ENCODE measurements at places on chromosomes 13 and 19. TPM values are rescaled to one million over a fixed set of nuclear protein-coding genes. Genes with fewer than 3 reads are reported as not detected.

DNA sequence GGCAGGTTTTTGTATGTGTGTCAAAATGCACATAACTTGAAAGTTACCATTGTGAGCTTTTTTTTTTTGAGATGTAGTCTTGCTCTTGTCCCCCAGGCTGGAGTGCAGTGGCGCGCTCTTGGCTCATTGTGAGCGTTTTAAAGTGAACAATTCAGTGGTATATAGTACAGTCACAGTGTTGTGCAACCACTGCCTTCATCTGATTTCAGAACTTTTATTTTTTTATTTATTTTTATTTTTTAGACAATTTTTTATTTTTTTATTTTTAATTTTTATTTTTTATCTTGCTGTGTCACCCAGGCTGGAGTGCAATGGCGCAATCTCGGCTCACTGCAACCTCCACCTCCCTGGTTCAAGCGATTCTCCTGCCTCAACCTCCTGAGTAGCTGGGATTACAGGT lies 15.0 kb downstream of the SLC25A42 start:
- no peak for DNase-seq

- no peak for DNase-seq
Measured at GRCh38 chr13:78770601-78771000, 111.6 kb upstream of the OBI1 start.

DNA sequence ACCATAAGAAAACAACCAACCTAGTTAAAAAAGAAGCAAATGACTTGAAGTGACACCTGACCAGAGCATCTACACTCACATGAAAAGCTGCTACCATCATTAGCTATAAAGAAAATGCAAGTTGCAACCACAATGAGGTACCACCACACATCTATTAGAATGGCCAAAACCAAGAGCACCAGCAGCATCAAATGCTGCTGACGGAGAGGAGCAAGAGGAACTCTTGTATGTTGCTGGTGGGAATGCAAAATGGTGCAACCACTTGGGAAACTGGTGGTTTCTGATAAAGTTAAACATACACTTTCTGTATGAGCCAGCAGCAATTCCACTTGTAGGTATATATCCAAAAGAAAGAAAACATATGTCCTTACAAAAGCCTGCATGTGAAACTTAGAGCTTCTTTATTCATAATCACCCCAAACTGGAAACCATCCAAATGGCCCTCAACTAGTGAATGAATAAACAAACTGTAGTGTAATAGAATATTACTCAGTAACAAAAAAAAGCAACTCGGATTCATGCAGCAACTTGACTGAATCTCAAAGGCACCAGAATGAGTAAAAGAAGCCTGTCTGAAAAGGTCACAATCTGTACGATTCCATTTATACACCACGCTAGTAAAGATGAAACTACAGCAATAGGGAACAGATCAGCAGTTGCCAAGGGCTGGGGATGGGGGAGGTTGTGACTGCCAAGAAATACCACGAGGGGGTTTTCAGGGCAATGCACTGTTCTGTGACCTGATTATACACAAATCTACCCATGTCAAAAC lies 60.9 kb upstream of the RANBP3 start:
- no peak for DNase-seq

DNA sequence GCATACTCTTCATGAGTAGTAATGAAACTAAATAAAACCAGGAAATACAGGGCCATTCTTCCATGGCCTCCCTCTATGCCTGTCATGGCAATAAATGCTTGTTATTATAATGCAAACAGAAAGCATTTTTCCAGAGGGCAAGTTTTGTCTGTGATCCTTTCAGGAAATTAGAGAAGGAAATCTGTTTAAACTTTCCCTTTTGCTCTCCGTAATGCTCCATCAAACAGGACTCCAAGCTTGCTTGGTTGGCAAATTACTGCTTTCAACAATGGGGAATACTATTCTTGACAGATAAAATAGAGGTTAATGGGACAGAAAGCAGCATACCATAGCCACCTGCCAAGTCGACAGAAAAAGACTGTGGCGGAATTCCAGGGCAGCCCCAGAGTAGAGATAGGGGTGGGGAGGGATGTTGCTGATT lies 252.5 kb downstream of the LHFPL6 start:
- DNase-seq = no peak

DNA sequence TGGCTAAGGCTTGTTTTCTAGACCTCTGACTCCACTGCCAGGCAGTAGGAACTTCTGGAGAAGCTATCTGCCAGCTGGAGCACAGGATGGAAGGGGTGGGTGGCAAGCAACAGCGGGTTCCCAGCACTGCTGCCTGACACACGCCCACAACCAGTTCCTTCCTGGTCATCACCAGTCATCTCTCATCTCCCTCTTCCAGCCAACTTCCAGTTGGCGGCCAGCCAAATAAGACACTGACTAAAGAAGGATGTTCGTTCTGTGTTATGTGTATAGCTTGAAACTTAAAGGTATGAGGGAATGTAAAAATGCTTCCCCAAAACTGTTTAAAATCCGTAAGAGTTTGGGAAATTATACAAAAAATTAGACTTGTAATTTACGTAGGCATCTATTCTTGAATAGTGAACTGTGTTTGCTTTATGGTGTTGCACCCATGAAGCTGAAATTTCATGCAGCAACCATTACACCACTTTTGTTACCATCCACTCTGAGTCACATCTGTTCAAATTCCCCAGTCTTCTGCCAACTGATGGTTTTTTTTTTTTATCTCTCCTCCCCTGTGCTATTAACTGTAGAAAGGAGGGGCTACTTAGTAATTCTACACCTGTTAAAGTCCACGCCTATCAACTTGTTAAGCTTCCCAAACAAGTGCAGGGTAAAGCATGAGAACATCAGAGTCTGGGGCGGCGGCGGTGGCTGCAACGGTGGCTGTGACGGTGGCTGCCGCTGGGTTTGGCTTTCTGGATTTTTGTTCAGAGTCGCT lies 86.2 kb upstream of the FRY start:
- DNase-seq = peak; percentile 96

DNA sequence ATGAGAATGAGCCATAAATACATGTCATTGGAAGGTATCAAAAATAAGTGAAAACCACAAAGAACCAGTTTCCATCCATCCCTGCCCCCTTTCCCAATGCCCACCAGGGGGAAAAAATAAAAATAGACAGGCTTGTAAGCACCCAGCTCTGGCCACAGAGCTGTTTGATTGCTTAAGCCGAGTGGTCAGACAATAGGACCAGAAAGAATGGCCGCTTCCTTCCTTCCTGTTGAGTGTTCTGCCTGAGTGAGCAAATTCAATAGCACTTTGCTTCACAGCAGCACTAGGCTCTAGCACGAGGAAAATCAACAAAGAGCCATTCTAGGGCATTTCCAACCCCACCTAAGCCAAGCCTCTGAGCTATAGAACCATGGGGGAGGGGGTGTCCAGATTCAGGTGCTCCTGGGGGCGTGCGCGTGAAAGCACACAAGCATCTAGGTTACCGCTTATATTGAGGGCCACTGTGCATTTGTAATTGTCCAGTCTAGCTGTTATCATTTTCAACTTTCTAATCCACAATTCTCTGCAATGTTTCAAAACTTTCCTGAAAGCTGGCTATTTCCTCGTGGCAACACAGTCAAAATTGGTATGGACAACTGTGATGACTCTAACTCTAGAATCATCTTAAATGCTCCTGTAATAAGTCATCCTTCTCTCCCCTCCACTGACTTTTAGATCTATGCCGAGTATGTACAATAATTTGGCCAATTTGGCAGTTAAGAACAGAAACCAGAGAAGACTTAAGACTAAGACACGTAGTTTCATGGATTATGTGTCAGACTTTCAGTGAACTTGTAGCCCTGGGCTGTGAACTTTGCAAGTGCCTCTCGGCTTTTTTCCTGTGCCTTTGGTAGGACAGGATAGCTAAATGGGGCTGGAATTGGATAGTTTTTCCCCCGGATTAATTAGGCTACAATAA lies 64.3 kb downstream of the SPRY2 start:
- no peak for DNase-seq

CEACAM16 gene
- not detected for total RNA-seq

PNMA8A gene
- total RNA-seq = not detected

CYP2F1 gene
- total RNA-seq = not detected

- DNase-seq = peak; percentile 33
Measured at GRCh38 chr13:27128825-27129627, 42.6 kb downstream of the USP12 start.

- DNase-seq = no peak
Measured at GRCh38 chr19:48616041-48616436, 1.2 kb upstream of the FAM83E start.
